ENCODE measurements at places on chromosomes 16 and 17.

DNA sequence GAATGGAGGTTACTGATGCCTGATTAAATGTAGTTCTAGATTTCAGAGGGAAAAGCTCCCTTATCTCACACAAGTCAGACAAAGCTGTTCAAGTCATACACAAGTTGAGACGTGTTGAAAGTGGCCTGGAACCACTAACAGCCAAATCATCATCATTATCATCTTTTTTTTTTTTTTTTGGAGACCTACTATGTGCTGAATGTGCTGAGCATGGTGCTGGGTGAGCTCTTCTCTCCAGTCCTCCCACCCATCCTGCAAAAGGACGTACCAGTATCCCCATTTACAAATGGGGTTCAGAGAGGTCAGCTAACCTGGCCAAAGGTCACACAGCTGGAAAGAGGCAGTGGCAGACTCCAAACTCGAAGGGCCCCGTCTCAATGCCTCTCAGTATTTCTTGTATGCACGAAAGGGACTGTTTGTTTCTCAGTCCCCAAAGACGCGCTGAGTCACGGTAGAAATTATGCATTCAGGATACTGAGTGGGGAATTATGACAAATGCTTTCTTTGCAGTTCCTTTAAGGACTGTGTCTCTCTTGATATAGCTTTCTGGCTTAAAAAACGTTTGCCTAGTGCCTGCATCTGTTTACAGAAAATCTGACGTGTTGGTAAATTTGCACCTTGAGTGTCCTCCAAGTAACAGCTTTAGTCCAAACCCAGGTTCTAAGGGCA lies 235.5 kb downstream of the XYLT1 start:
- DNase-seq: no peak

GRCh38 chr17:70076189-70076588 lies 1.2 kb downstream of the KCNJ16 start:
- DNase-seq: no peak

DNA sequence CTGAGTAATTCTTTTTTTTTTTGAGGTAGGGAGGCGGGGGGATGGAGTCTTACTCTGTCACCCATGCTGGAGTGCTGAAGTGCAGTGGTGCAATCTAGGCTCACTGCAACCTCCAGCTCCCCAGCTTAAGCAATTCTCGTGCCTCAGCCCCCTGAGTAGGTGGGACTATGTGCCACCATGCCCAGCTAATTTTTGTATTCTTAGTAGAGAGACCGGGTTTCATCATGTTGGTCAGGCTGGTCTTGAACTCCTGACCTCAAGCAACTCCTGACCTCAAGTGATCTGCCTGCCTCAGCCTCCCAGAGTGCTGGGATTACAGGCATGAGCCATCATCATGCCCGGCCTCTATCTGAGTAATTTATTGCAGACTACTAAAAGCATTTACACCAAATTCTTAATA lies 19.4 kb downstream of the KPNB1 start:
- no peak for DNase-seq

- DNase-seq: no peak
Observed at GRCh38 chr17:16942141-16943031, 29.5 kb downstream of the TNFRSF13B start.

DNA sequence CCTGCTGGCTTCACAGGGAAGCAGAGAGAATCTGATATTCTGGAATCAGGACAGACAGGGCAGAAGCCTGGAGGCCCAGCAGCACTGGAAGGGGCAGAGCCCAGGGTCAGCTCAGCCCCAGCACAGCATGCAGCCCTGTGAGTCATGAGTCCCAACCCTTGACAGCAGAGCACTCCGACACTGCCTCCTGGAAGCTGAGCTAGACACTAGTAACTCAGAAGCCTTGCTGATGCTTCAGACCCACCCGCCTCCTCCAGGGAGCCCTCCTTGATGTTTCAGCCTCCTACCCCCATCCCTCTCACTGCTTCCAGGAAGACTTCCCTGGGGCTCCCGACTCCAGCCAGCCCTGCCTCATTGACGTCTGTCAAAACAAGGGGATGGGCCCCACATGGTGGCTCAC lies 6.9 kb downstream of the CAMKK1 start:
- no peak for DNase-seq

- no peak for DNase-seq
Observed at GRCh38 chr16:85989376-85989775, 90.4 kb downstream of the IRF8 start.

DNA sequence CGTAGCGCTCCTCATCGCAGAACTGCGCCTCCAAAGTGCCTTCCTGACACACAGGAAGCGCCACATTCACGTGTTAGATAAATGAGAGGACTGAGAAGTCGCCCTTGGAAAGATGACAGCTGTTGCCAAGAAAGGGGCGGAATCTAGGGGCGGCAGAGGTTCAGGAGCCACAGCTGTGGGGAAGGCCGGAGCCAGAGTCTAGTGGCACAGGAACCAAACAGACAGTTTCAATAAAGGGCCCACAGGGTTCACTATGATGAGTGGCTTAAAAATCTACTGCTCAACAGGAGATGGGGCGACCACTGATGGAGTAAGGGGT lies 4.7 kb downstream of the FLCN start:
- DNase-seq: no peak

GRCh38 chr16:87956365-87957231 lies 5.4 kb downstream of the BANP start:
- peak; percentile 64 for DNase-seq

DNA sequence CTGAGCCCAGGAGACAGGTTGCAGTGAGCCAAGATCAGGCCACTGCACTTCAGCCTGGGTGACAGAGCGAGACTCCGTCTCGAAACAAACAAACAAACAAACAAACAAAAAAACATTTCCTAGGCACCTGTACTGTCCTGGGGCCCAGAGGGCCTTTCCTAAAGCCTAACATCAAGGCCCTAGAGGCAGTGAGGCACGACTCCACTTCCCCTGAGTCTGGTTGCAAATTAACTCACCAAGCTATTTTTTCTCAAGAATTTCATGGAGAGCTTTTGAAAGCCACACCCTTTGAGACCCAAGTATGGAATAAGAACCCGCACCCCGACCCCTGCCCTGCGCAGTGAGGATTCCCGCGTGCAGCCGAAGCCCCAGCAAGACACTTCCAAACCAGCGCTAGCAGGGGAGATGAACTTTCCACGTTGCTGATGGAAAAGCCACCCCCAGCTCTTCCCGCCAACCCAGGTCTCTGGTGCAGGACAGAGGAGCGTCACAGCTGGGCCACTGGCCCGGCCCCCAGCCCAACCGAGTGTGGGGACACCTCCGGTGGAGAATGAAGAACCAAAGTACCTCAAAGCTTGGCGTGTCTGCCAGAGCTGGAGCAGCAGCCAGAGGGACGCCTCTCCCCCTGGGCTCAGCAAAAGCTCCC lies 1.2 kb downstream of the CHST5 start:
- DNase-seq: no peak

- DNase-seq: peak; percentile 72
Observed at GRCh38 chr16:27313422-27314160, at the start of gene IL4R. IL4R (plus strand) TSS chr16:27313974; CDS start chr16:27340204, 26,230 bp downstream.

DNA sequence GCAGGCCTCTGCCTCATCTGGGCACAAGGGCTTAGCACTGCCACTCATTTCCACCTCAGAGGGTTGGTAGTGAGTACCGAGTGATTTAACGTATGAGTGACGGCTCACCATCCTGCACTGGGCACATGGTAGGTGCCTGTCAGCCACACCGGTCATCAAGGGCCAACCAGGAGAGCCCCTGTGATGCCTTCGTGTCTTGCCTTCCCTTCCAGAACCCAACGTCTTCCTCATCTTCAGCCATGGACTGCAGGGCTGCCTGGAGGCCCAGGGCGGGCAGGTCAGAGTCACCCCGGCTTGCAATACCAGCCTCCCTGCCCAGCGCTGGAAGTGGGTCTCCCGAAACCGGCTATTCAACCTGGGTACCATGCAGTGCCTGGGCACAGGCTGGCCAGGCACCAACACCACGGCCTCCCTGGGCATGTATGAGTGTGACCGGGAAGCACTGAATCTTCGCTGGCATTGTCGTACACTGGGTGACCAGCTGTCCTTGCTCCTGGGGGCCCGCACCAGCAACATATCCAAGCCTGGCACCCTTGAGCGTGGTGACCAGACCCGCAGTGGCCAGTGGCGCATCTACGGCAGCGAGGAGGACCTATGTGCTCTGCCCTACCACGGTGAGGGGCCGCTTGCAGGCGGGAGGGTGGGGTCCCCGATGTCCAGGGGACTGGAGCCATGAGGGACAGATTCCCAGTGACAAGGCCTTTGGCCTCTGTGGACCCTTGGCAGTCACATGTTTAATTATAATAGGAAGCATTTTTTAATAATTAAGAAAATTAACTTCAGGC lies 37.1 kb downstream of the MRC2 start:
- no peak for DNase-seq

GRCh38 chr17:43856141-43856540 lies 9.2 kb downstream of the CD300LG start:
- DNase-seq: no peak

DNA sequence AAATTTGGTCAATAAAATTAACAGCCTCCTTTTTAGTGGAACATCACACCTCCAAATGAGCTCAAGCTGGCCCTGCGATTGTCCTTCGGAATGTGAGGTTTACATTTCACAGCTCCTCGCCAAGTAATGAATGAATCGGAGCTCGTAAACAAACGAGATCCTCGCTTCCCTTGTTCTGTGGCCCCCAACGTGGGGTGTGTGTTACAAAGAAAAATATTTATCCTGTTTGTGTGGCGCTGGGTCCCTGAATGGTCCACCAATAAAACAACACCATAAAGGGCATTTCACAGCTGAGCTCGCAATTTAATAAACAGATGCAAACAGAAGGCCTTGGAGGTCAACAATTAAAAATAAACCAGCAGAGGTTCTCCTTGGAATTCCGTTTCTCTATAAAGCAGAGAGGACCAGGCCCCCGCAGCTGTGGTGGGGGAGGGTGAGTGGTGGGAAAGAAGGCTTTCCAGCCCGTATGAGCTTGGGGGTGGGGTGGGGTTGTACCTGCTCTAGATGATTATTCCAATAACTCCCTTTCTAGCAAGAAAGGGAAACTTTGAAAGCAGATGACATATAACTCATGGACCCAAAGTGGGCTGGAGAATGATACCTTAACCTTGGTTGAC lies 393.9 kb upstream of the SALL1 start:
- DNase-seq: no peak

DNA sequence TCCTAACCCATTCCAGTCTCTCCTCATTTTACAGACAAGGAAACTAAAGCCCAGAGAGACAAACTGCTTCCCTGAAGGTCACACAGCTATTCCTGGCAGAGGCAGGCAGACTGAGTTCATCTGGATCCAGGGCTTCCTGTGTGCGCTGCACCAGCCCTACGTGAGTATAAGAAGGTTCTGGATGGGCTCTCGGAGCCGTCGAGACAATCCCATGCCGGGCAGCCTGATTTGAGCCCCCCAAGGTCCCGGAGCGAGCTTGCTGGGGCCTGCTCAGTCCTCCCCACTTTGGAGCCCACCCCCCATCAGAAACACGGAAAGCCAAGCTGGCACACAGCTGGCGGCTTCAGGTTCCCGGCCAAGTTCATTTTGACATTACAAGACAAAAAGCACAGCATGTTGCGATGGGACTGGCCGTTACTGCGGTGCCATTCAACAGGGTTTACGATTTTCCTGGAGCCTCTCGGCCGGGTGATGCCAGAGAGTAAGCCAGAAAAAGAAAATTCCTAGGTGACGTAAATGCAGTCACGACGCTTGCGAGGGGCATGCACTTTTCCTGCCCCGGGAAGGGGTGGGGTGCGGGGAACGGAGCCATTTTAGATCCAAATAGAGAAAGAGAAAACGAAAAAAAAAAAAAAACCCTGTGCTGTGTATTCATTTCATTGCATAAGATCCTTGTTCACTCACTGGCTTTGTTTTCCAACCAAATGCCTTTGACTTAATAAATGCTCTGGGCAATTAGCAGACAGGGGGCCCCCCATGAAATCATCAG lies 167.1 kb upstream of the FOXF1 start:
- no peak for DNase-seq

GRCh38 chr17:82063424-82064415 lies 1.9 kb downstream of the DUS1L start:
- DNase-seq: no peak

GRCh38 chr16:66154801-66155200 lies 211.7 kb upstream of the CDH5 start:
- DNase-seq: no peak

DNA sequence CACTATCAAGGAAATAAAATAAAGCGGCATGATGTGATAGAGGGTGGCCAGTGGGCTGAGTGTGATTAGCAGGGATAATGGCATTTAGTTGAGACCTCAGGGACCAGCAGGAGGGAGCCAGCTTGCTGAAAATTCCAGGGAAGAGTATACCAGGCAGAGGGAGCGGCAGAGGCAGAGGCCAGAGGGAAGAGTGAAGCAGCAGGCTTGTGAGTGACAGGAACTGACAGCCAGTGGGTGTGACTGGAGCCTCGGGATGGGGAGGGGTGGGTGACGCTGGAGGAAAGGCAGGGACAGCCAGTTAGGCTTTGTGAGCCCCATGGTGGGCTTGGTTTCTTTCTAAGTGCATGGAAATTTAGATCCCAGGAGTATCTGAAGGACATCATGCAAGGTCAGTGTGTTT lies 209.7 kb upstream of the CACNG3 start:
- DNase-seq: no peak

GRCh38 chr17:56505154-56505756 lies 88.2 kb upstream of the NOG start:
- no peak for DNase-seq

GRCh38 chr16:80466024-80466987 lies 74.5 kb upstream of the DYNLRB2 start:
- peak; percentile 67 for DNase-seq

GRCh38 chr16:67814567-67814966 lies 7.9 kb downstream of the TSNAXIP1 start:
- DNase-seq: no peak

DNA sequence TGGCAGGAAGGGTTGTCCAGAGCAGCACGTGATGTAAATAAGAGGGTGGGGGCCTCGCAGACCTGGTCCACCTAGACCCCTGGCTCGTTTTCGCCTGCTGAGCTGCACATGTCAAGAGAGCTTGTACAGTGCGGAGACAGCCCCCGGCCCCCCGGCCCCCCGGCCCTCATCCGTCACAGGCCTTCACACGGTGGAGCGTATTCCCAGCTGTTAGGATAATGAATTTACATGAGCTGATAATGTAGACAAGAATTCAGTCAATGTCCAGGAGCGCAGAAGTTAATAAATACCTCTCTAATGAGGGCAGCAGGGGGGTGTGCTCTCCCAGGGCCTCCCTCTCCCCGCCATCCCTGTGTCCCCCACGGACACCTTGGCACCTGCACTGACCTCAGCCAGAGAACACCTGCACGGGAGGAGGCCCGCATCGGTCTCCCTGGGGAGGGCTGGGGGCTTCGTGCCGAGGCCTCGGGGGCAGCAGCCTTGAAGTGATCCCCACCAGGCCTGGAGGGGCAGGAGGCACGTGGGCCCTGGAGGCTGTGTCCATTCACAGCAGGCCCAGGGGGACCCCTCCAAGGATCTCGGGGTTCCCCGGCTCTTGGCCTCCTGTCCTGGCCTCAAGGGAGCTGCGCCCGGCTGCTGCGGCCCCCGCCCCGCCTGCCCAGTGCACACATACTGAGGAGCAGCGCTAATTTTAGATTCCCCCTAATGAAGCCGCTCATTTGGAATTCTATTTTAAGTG lies 14.6 kb downstream of the GSE1 start:
- no peak for DNase-seq

- no peak for DNase-seq
Observed at GRCh38 chr16:67283039-67283825, 3.9 kb downstream of the PLEKHG4 start.
